ENCODE measurements at places on chromosomes 7 and 10.

DNA sequence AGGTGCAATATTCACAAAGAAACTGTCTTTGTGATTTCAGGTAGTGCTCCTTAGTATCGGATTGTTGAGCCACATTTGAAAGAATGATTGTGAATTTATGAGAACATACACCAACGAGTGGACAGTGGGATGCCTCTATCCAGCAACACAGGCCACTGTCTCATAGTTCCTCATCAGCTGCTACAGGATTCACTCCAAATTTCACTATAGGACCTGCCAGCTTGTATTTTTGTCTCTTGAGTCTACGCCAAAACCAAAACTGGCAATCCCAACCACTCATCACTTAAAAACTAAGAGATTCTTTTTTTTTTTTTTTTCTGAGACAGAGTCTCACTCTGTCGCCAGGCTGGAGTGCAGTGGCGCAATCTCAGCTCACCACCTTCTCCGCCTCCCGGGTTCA lies 964.5 kb downstream of the CNTNAP2 start:
- DNase-seq: no peak

DNA sequence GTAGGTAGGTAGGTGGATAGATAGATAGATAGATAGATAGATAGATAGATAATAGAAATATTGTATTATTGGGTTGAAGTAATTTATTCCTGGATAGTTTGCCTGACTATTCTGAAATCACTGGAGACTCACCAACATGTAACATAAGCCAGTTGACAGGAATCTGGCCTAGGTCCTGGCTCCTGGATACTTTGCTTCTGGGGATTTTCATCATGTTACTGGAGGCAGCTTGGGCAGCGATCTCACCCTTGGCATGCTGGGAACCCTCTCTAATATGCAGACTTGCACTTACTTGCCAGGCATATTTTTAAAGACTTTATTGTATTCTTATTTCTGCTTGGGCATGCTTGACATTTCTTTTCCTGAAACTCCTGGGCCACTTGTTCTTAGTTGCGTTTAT lies 709.1 kb upstream of the FZD8 start:
- DNase-seq: no peak

GRCh38 chr7:158662610-158663427 lies 41.8 kb downstream of the NCAPG2 start:
- no peak for DNase-seq

- DNase-seq: no peak
These were observed 870 bp downstream of the FZD1 start for GRCh38 chr7:91264924-91265681.

DNA sequence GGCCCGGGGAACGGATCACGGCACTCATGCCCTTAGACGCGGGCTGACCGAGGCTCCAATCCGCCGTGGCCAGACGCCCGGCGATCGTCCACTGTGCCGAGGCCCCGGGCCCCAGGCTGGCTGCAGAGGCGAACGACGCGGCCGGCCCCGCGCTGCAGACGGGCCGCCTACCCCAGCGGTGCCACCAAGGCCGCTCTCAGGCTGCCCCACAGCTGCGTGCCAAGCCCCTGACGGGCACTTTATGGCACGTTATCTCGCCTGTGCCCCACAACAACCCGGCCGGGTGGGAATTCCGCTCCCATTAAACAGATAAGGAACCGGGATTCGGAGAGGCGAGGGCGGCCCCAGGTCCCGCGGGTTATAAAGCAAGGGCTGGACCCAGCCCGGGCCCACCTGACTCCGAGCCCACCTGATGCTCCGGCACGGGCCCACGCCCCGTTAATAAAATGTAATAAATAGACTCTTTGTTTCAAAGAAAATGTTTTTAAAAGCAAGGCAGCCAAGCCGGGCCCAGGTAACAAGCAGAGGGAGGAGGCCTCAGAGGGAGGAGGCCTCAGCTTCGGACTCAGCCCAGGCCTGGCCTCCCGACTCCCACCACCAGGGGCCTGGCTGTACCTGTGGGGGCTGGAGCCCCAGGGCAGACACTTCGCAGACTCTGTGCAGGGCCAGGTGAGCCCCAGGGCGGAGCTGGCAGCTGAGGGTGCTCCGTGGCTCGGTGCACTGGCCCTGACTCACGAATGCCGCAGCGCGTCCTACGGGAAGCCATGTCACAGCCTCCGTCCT lies 79.7 kb downstream of the FOXL3 start:
- DNase-seq: no peak

DNA sequence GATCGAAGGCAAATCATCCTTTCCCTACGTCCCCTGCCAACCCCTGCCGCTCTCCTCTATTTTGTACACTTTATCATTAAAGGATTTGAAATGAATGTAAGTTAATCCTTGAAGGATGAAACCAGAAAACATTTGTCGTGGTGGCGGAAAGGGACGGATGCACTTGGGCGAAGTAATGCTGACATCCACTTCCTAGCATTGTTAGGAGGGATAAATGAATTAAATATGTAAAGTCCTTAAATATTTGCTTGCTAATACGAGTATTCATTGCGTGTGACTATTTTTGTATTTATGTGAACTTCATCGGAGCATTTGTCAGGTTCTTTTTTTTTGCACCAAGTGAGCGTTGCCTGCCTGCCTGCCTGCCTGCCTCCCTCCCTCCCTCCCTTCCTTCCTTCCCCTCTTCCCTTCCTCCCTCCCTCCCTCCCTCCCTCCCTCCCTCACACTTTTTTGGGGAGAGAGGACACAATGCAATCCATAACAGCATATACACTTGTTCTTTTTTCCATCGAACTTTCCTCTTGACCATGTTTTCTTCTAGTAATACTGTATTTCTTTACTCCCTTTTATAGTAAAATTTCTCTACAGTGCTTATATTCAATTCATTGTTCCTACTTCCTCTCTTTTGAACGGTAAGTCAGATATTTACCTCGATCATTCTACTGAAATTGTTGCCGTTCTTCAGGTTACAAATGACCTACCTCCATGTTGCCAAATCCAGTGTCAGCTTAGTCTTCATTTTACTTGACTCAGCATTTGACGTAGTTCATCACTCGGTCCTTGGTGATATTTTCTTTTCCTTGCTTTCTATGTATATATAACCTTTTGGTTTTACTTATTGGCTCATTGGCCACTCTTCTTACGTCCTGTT lies 831 bp downstream of the CCDC7 start:
- DNase-seq: no peak

DNA sequence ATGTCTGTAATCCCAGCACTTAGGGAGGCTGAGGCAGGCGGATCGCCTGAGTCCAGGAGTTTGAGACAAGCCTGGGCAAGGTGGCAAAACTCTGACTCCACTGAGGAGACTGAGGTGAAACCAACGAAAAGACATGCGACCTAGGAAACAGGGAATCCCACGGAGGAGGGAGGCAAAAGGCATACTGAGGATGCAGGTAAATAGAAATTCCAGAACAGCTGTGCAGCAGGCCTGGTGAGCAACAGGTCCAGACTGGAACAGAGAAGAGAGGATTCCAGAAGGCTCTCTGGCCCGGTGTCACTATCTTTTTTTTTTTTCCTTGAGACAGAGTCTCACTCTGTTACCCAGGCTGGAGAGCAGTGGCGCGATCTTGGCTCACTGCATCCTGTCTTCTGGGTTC lies 7.3 kb downstream of the KLRG2 start:
- DNase-seq: no peak
